ENCODE measurements at places on chromosomes 1 and 21.

DNA sequence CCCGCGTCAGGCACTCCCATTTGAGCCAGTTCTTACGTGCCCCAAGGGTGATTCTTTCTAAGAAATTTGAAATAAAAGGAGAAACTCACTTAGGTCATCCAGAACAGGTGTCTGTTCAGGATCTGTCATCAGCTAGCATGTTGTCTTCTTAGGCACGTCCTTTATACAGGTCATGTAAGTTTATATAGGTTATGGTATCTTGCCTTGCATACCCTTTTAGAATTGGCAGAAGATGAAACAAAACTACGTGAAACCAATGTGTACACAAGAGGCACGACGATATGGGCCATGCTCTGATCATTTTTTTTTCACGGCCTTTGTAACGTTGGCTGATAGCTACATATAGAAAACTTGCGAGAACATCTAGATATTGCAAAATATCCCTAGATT is 579 bp upstream of the GTF2B start:
- no peak for DNase-seq

- DNase-seq = no peak
Observed at GRCh38 chr1:76267631-76268030, 193.1 kb downstream of the ST6GALNAC3 start.

DNA sequence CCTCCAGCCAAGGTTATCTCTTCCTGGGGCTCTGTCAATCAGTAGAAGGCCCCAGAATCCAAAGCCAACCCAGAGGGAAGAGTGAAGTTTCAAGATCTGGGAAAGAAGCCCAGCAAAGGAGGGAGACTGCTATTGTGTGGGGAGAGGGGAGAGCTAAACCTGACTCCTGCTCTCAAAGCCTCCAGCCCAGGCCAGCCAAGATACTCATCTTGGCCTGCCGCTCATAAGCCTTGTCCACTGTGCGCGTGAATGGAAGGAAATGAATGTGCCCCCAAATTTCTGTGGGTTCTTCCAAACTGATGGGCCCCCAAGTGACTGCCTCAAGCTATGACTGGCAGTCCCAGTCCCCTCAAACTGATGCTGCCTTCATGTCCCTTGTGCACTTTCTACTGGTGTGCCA is 2.0 kb downstream of the PLXNA2 start:
- DNase-seq = no peak

GRCh38 chr21:16624479-16625118 is 888.2 kb upstream of the CXADR start:
- peak; percentile 50 for DNase-seq

DNA sequence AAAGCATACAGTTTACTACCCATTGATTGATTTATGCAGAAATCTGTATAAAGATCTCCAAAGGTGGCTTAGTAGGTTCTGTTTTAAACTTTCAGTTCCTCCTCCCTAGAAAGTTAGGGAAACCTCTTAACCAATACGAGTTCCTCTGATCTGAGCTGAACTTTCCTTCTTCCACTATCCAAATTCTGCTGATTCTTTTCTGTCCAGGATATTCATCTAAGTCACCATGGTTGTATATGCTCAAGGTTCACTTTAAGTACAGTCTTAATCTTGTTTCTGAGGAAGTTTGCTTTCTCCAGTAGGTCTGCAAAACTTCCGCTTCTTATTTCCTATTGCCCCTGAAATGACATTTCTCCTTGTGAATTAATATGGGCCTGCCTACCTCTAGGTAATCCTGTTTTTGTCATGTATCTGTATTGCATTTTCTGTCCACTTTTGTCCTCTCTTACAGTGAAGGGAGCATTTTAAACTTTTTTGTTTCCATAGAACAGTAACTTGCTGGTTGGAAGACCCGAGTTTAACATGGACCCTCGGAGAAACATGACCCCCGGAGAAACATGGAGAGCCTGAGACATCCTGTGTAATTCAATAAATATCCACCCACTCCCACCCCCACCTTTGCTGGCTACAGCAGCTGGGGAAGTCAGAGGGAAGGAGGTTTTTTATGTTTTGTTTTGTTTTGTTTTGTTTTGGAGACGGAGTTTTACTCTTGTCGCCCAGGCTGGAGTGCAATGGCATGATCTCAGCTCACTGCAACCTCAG is 16.7 kb upstream of the TUT4 start:
- no peak for DNase-seq

DNA sequence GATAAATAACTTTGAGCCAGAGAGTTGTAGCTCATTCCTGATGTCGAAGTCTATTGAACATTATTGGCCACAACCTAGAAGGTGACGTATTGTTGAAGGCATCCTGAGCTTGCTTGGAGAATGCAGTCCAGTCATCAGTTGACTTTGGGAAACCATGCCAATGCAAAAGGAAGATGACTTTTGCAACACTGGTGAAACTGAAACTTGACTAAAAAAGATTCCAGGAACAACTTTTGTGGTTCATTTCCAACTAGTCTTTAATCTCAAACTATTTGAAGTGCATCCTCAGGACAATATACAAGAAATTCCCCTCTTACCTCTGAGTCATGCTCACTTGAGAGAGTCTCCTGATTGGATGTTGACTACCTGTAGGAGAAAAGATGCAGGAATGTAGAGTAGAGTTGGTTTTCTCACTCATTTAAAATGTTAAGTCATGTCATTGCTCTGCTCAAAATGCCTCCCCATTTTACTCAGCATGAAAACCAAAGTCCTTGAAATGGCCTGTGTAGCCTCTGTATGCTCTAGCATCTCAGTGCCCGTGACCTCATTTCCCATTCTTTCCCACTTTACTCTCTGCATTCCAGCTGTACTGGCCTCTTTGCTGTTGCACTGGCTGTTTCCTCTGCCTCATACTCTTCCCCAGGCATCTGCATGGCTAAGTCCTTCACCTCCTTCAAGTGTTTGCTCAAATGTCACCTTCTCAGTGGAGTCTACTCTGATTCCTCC is 24.4 kb upstream of the LEPR start:
- no peak for DNase-seq

Data from NCI-H1436 treated with DMSO at 0.1 percent for 48 hours (cell line).